ENCODE measurements at places on chromosomes 4 and X. TPM values are rescaled to one million over a fixed set of nuclear protein-coding genes. Genes with fewer than 3 reads are reported as not detected.
A peak's percentile ranks its signal among the peaks of the same experiment; 100 is the strongest.

DNA sequence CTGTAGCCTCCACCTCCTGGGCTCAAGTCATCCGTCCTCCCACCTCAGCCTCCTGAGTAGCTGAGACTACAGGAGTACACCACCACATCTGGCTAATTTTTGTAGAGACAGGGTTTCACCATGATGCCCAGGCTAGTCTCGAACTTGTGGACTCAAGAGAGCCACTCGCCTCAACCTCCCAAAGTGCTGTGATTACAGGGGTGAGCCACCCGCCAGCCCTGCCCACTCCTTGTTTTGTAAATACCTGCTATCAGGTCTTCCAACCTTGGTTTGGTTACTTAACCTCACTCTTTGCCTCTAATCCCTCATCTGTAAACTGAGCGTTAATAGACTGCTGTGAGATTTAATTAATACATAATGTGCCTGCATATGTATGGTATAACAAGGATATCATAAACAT, 803 bp downstream of the CNGA1 start:
- no peaks in the 10 kb centered on the region for H3K36me3 ChIP-seq
- peak overlapping the region; percentile 82 for H3K4me3 ChIP-seq
- H3K4me1 ChIP-seq, result peaks cover 19% of the 10 kb centered on the region
- H3K27me3 ChIP-seq, result peaks cover 37% of the 10 kb centered on the region
- H3K27ac ChIP-seq, result no peak overlapping the region
- no peak for DNase-seq

GRCh38 chr4:123232439-123232838, 164.2 kb upstream of the SPRY1 start:
- no peaks in the 10 kb centered on the region for H3K27me3 ChIP-seq
- H3K36me3 ChIP-seq, result no peaks in the 10 kb centered on the region
- H3K4me1 ChIP-seq, result peaks cover 24% of the 10 kb centered on the region
- H3K27ac ChIP-seq, result no peak overlapping the region
- DNase-seq, result peak; percentile 63
- peak overlapping the region; percentile 13 for H3K4me3 ChIP-seq

DNA sequence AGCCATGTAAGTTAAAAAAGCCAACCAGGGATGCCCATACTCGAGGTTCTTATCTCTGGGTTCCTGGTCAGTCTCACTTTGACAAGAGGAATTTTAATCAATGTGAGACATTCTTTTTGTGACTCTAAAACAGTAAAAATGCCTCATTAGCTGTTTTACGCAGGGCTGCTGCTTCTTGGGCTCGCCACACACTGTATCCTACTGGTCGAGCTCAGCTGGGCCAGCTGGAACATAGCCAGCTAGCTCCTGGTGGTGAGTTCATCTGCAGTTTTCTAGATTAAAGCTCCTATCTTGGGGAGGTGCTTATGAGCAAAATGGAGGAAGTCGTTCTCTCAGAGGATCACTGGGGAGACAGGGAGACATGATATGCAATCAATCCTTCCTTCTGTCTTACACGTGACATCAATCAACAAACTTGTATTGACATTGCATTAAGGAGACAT, 55.9 kb upstream of the LEF1 start:
- H3K4me3 ChIP-seq, result no peak overlapping the region
- H3K36me3 ChIP-seq, result no peaks in the 10 kb centered on the region
- H3K27me3 ChIP-seq, result no peaks in the 10 kb centered on the region
- DNase-seq, result no peak
- no peaks in the 10 kb centered on the region for H3K4me1 ChIP-seq
- H3K27ac ChIP-seq, result no peak overlapping the region

- no peaks in the 10 kb centered on the region for H3K27me3 ChIP-seq
- H3K36me3 ChIP-seq, result peaks cover 25% of the 10 kb centered on the region
- H3K4me3 ChIP-seq, result no peak overlapping the region
- H3K4me1 ChIP-seq, result no peaks in the 10 kb centered on the region
Observed at GRCh38 chr4:17489123-17489522, 22.8 kb downstream of the QDPR start.

- no peak overlapping the region for H3K27ac ChIP-seq
- no peak overlapping the region for H3K4me3 ChIP-seq
- H3K36me3 ChIP-seq, result no peaks in the 10 kb centered on the region
- DNase-seq, result no peak
Observed at GRCh38 chr4:60443068-60443467, 757.1 kb upstream of the ADGRL3 start.

DNA sequence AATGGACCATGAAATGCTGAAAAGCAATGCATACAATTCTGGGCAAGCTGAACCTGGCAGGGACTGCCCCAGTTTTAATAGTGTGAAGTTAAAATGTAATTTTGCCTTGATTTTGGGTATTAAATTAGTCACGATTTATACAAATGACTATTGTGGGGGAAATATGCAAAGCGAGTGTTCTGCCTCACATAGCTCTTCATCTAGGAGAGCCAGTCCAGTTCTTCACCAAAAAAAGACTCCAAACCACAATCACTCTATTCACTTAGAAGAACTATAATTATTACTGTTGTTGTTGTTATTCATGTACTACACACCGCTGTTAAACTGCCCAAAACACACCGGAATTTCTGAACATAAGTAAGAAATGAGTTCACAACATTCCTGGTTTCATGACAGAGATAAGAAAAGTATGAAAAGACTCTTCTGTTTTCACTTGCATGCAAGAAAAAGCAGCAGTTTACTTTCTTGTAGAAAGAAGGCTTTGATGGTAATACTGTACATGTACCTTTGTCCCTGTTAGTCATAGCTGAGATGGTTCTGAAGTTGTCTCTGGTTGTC, 101.9 kb downstream of the QRFPR start:
- H3K27me3 ChIP-seq, result no peaks in the 10 kb centered on the region
- DNase-seq, result no peak
- no peaks in the 10 kb centered on the region for H3K36me3 ChIP-seq
- H3K27ac ChIP-seq, result no peak overlapping the region
- no peak overlapping the region for H3K4me3 ChIP-seq

DNA sequence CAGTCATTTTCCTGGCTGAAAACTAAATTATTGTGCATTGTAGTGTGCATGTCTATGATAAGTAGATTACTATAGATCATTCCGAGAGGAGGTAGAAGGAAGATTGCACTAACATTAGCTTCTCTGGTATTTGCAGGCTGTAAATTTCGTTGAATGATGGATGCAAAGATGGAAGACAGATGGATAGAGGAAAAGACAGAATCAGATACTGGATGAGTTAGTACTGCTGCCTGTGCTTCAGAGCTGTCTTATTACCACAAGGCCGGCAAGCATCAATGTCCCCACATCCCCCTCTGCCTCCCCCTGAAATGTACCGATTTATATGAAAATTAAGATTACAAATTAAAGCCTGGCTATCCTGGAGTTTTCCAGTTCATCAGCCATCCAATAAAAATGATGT, 17.7 kb downstream of the NAA11 start:
- no peaks in the 10 kb centered on the region for H3K27me3 ChIP-seq
- no peaks in the 10 kb centered on the region for H3K4me1 ChIP-seq
- no peak overlapping the region for H3K27ac ChIP-seq
- DNase-seq, result no peak
- H3K36me3 ChIP-seq, result no peaks in the 10 kb centered on the region

DNA sequence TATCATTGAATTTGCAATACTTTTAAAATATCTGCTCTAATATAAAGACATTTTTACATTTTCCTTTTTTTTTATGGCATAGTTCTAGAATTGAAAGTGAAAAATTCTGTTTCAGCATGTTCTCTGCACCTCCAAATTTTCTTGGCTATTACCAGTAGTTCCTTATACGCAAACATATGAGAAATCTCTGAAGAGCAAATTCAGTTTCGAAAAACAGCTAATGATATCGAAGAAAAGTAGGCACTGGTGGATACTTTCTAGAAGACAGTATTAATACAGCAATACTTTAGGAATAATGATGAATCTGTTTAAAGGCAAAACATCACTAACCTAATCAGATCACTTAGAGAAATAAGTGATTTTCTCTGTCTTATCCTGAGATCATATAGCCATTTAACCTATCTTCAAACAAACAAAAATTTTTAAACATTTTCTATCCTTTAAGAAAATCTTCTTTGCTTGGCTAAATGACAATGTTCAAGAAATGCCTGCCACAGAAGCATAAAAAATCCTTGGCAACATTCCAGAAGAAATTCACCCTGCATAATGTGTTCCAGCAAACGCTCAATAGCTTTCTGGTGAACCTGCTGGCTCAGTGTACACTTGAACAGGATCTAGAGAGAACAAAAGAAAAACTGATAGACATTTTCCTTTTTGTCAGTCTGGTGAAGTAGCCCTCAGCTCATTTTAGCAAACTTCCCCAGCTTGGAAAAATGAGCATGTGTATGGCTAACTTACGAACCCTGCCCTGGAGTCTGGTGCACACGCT, 51.2 kb upstream of the KLF3 start:
- no peak overlapping the region for H3K4me3 ChIP-seq
- H3K4me1 ChIP-seq, result peaks cover 71% of the 10 kb centered on the region
- H3K27ac ChIP-seq, result no peak overlapping the region
- no peak for DNase-seq
- no peaks in the 10 kb centered on the region for H3K36me3 ChIP-seq

DNA sequence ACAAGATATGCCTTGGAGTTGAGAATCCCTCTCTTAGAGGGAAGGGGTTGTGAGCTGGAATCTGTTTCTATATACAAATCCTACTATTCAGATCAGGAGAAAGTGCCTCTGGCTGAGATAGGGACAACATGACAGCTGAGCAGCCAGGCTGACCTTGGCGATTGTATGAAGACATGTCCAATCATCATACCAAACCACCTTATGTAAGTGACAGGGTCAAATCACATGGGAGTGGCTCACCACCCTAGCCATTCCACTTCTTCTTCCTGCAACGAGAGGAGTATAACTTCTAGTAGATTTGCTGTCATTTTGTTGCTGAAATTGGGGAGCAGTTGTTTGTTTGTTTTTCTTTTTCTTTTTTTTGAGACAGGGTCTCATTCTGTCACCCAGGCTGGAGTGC, 48.3 kb upstream of the TMEM150C start:
- H3K27me3 ChIP-seq, result no peaks in the 10 kb centered on the region
- DNase-seq, result no peak
- no peak overlapping the region for H3K4me3 ChIP-seq
- H3K4me1 ChIP-seq, result no peaks in the 10 kb centered on the region
- H3K36me3 ChIP-seq, result no peaks in the 10 kb centered on the region

GRCh38 chr4:10577508-10578426, 106.8 kb downstream of the CLNK start:
- no peaks in the 10 kb centered on the region for H3K27me3 ChIP-seq
- no peak overlapping the region for H3K27ac ChIP-seq
- DNase-seq, result no peak
- no peaks in the 10 kb centered on the region for H3K36me3 ChIP-seq

- H3K4me3 ChIP-seq, result no peak overlapping the region
- no peaks in the 10 kb centered on the region for H3K36me3 ChIP-seq
- peaks cover 7% of the 10 kb centered on the region for H3K4me1 ChIP-seq
Observed at GRCh38 chr4:173531086-173531965, 1.3 kb upstream of the HAND2 start.

DNA sequence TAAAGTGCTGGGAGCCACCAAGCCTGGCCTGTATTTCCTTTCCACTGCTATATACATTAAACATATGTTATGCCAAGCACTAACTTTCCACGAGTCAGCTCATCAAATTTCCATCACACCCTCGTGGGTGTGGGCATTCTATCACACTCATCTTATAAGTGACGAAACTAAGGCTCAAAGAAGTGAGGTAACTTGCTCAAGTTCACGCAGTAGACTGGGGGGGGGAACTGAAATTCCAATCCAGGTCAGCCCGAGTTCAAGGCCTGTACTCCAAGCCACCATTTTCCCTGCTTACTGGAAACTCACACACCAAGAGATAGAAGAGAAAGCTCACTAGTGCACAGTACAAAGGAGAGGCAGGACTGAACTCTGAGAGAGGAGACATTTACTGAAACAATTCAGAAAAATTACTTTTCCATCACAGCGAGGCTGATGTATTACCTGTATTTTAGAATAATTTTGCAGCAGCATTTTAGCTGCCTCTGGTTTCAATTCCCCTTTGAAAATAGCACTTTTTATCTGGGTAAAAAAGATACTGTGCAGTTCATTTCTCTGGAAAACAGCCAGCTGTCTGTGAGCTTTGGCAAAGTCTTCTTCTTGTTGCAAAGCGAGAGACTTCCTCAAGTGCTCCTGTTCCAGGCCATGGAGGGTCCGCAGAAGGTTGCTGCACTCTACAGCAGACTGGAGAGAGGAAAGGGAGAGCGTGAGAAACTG, 76.8 kb downstream of the EVC2 start:
- no peaks in the 10 kb centered on the region for H3K4me1 ChIP-seq
- no peak overlapping the region for H3K27ac ChIP-seq
- H3K4me3 ChIP-seq, result no peak overlapping the region
- DNase-seq, result no peak
- H3K27me3 ChIP-seq, result no peaks in the 10 kb centered on the region

DNA sequence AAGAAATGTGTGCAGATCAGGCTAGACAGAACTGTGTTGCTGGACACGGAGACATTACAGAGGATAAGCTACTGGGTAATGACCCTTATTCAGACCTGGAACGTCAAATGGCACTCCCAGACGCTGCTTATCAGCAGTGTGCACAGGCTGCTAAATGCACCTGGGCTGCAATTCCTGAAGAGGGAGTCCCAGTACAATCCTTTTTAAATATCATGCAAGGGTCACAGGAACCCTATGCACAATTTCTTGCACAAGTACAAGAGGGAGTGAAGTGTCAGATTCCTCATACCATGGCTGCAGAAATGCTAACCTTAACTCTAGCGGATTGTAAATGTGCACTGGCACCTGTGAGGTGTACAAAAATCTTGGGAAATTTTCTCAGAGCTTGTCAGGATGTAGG, 16.9 kb downstream of the SPIN2B start:
- DNase-seq, result no peak
- no peak overlapping the region for H3K27ac ChIP-seq
- H3K27me3 ChIP-seq, result no peaks in the 10 kb centered on the region
- no peak overlapping the region for H3K4me3 ChIP-seq
- no peaks in the 10 kb centered on the region for H3K4me1 ChIP-seq

DNA sequence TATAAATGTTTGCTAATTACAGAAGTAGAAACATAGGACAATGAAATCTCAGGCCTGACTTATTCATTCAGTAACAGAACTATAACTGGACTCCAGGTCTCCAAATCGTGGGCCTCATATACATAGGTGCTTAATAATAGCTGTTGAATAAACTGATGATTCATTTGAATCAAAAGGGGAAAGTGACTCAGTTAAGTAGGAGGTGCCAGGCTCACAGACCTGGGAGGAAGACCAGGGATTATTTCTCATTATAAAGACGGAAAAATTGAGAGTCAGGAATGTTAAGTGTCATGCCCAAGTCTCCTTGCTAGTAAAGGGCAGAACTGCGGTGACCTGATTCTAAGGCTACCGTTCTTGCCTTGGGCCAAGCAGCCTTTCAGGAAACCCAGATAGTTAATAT, 131.5 kb downstream of the HS3ST1 start:
- H3K36me3 ChIP-seq, result no peaks in the 10 kb centered on the region
- no peak overlapping the region for H3K27ac ChIP-seq
- no peak overlapping the region for H3K4me3 ChIP-seq
- H3K27me3 ChIP-seq, result no peaks in the 10 kb centered on the region

ENPP6 gene
- 0.05 TPM for polyA plus RNA-seq

DUSP9 gene
- polyA plus RNA-seq, result not detected

MAGEB1 gene
- polyA plus RNA-seq, result not detected

CFI gene
- not detected for polyA plus RNA-seq

CYTL1 gene
- polyA plus RNA-seq, result 0.32 TPM

POU4F2 gene
- not detected for polyA plus RNA-seq

PCDH7 gene
- polyA plus RNA-seq, result not detected
